ENCODE measurements at places on chromosomes 16 and 17.

- DNase-seq = peak; percentile 9
These were observed 80.1 kb upstream of the GNG13 start for GRCh38 chr16:880471-881171.

- DNase-seq = no peak
These were observed 11.7 kb upstream of the ST6GALNAC2 start for GRCh38 chr17:76597156-76598003.

DNA sequence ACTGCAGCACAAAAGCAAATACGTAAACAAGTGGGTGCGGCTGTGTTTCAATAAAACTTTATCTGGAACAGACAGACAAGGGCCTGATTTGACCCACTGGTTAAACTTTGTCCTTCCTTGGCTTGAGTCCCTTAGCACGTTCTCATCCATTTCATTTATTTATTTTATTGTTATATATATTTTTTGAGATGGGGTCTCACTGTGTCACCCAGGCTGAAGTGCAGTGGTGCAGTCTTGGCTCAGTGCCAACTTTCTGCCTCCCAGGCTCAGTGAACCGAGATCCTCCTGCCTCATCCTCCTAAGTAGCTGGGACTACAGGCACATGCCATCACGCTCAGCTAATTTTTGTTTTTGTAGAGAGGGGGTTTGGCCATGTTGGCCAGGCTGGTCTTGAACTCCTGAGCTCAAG is 64.3 kb downstream of the MYH11 start:
- DNase-seq = no peak

DNA sequence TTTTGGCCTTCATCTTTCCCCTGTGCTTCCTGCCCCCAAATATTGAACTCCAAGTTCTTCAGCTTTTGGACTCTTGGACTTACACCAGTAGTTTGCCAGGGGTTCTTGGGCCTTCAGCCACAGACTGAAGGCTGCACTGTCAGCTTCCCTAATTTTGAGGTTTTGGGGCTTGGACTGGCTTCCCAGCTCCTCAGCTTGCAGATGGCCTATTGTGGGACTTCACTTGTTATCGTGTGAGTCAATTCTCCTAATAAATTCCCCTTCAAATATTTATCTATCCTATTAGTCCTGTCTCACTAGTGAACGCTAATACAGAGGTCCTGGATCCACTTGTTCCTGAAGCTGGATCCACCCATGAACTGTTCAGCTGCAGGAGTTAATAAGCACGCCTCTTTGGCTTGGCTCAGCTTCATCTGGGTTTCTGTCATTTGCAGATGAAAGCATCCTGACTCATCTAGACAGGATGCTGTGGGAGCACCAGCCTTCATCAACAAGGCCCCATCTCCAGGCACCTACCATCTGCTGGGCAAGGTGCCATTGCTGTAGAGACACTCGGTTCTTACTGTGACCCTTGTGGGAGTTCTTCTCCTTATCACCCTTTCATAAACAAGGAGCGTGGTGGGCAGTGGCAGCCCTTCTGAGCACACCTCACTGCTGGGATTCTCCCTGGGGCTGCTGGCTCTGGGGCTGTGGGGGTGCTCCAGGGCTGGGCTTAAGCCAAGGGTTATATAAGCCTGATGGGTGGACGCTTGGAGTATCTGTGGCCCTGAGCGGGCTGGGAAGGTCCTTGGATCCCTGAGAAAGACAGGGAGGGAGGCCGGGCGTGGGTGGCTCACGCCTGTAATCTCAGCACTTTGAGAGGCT is 23.1 kb downstream of the LAT start:
- DNase-seq = peak; percentile 80

- DNase-seq = no peak
These were observed 102.6 kb downstream of the NTN1 start for GRCh38 chr17:9123594-9124553.

- peak; percentile 29 for DNase-seq
These were observed 17.7 kb downstream of the HOXB1 start for GRCh38 chr17:48513097-48513496.

GRCh38 chr16:84497418-84498222 is 6.8 kb downstream of the MEAK7 start:
- DNase-seq = no peak
